Stimulated activated CD8-positive, alpha-beta memory T cell treated with anti-CD3 and anti-CD28 coated beads, Interleukin-2, amount 100 ng/mL, for 1 hour (primary cell): ENCODE measurements at places on chromosomes 7 and 10.

- DNase-seq: no peak
Measured at GRCh38 chr10:127926455-127926854, 19.6 kb downstream of the PTPRE start.

- DNase-seq: no peak
Measured at GRCh38 chr10:97197030-97197500, 11.3 kb upstream of the SLIT1 start.

DNA sequence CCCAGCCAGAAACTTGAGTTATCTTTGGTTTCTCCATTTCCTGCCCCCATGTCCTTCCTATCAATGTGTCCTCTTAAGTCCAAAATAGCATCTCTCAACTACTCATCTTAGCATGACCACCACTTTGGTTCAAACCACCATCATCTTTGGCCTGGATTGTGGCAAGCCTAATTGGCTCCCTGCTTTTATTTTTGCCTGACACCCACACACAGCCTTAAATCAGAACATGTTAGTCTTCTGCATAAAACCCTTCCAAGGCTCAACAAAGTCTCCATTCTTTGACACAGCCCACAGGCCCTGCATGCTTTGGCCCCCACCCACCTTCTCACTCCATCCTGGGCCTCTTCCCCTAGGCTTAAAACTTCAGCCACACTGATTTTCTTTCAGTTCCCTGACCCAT, 2.0 kb upstream of the TSPAN14 start:
- no peak for DNase-seq

DNA sequence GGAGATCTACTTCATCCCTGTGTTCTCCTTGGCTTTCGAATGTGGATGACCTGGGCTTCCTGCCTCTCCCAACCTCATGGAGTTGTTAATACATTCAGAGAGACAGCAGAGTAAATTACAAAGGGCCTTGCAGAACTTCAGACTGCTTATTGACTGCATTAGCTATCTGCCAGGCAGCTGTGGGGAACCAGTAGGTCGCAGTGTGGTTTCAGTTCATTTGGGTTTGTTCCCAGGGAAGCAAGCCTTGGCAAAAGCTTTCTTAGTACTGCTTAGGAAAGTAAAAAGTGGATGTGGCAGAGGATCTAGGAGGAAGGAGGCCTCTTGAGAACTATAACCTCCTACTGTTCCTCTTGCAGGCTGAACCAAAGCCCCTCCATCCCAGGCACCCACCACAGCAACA, 9.2 kb downstream of the NPFFR1 start:
- DNase-seq: no peak

- DNase-seq: no peak
Measured at GRCh38 chr7:11228515-11228914, 254.8 kb downstream of the PHF14 start.

DNA sequence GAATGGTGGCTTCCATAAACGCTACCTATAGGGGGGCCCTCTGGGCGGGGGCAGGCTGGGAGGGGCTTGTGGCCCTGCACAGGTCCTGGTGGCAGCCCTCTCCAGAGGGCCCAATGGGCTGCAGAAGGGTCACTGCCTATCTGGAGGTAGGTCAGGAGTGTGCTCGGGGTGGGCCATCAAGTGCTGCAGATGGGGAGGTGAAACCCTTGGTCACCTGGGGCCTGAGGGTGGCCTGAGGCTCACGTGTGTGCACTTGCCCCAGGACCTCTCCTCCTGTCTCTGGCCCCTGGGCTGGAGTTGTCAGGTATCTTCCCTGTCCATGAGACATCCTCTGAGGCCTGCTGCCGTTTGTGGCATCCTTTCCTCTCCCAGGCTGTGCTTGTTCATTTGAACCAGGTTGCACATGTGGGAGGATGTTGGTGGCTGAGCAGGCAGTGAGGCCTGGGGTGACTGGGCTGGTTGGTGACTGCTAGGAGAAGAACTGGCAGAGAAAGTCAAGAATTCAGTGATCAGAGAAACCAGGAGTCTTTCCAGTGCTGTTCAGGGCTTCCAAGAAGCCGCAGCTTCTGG, 21.1 kb upstream of the SH2D4B start:
- no peak for DNase-seq

DNA sequence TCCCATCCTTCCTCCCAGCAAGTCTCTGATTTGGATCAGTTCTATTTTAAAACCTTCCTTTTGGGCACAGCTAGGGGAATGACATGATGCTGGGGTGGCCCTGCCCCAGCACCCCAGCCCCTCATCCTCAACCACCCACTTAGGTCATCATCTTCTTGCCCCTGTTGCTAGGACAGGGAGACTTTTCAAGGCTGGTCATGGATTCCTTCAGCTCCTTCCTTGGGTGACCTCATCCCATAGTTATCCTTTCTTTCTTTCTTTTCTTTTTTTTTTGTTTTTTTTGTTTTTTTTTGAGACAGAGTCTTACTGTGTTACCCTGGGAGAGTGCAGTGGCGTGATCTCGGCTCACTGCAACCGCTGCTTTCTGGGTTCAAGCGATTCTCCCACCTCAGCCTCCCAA, 127.2 kb downstream of the WDFY4 start:
- DNase-seq: no peak

GRCh38 chr7:41207141-41207540, 495.7 kb downstream of the INHBA start:
- DNase-seq: no peak

DNA sequence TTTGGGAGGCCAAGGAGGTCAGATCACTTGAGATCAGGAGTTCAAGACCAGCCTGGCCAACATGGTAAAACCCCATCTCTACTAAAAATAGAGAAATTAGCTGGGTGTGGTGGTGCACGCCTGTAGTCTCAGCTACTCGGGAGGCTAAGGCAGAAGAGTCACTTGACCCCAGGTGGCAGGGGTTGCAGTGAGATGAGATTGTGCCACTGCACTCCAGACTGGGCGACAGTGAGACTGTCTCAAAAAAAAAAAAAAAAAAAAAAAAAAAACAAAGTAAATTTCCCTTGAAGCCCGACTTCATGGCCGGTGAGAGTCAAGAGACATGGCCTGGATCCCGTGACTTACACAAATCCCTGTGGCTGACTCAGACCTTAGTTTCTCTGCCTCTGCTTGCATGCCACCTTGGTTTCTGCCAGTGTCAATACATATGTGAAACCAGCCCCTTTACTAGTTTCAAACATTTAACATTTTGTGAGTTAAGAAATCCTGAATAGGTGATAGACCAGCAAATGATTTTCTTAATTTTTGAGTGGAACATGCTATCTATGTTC, 62.8 kb downstream of the ZEB1 start:
- DNase-seq: no peak

DNA sequence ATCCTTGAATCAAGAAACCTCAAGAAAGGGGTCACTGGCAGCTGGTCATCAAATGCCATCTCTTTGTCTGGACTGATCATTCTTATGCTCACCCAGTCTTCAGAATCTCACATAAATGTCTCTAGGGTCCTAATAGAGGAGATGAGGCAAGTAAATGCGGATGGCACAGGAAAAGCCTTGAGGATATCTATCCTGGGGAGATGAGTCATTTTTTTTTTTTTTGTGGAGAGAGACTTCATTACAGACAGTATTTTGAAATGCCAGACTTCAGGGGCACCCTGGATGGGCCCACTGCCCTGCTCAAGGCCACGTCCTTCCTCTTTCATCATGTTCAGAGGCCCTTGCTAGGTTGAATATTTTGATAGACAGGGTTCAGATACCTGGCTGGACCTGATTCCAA, 19.5 kb upstream of the PLPP4 start:
- no peak for DNase-seq

DNA sequence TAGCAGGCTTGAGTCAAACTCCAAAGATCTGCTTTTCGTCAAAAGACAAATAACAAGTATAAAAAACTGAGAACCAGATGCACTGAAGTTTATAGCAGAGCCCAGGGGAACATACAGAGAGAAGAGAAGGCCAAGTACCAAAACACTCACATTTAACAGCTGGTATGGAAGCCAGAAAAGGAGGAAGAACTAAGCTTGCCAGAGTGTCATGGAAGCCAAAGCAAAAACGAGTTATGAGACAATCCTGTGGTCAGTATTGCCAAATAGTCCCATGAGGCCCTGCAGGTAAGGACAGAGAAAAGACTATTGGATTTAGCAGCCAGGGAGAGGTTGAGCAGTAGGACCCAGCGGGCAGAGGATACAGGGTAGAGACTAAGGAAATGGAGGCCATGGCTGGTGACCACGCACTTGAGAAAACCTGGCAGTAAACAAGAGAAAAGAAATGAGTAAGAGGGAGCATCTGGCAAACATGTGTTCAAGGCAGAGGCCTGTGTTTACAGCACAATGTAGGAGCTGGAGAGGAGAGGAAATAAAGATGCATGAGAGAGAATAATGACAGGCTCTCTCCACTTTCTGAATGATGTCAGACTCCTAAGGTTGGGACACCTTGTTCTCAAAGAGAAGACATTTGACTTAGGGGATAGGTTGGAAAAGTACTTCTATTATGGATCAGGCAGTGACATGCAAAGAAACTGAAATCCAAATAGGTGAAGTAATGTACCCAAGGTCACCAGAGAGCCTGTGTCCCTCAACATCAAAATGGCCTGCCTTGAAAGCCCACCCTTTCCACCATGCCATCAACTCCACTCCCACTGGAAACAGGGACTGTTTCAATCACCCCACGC, 9.1 kb downstream of the CREB3L2 start:
- DNase-seq: no peak

GRCh38 chr10:80356563-80356988, at the start of the genes DYDC1 and DYDC2:
Gene DYDC1 (minus strand): TSS chr10:80356755. CDS start chr10:80352601, 4,154 bp downstream.
Gene DYDC2 (plus strand): TSS chr10:80356781. CDS start chr10:80362444, 5,663 bp downstream.
- DNase-seq: no peak

- DNase-seq: no peak
Measured at GRCh38 chr10:4983615-4984216, 19.9 kb downstream of the AKR1C2 start.

DNA sequence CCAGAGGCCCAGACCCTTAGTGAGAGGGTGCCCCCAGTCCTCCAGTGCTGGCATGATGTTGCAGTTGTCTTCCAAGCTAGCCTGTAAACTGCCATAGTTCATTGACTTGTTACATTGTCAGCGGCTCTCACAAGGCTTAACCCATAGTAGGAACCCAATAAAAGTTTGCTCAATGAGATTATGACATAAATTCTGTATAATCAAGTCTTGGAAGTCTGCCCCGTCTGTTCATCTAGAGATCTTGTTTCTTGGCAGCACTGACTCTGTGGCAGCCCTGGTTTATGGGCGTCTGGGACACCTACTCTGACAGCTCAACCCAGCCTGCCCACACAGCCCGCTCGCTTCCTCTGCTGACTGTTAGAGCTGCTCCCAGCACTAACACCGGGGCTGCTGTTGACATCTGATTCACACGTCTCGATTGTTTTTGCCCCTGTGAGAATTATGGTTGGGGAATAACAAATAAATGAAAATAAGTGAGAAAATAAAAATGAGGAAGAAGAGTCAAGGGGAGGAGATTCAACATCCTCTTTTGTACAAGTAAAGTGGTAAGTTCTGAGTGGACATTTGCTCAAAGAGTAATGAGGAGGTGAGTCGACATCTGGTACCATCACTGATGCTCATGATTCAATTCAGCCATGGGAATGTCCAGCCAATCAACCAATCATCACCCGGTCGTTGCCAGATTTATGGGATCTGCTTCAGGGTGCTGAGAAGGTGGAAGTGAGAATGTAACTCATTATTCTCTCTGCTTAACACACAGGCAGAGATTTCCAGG, 160.8 kb downstream of the SPAG6 start:
- peak; percentile 34 for DNase-seq

GRCh38 chr7:70177166-70177565, 578.9 kb downstream of the AUTS2 start:
- no peak for DNase-seq

DNA sequence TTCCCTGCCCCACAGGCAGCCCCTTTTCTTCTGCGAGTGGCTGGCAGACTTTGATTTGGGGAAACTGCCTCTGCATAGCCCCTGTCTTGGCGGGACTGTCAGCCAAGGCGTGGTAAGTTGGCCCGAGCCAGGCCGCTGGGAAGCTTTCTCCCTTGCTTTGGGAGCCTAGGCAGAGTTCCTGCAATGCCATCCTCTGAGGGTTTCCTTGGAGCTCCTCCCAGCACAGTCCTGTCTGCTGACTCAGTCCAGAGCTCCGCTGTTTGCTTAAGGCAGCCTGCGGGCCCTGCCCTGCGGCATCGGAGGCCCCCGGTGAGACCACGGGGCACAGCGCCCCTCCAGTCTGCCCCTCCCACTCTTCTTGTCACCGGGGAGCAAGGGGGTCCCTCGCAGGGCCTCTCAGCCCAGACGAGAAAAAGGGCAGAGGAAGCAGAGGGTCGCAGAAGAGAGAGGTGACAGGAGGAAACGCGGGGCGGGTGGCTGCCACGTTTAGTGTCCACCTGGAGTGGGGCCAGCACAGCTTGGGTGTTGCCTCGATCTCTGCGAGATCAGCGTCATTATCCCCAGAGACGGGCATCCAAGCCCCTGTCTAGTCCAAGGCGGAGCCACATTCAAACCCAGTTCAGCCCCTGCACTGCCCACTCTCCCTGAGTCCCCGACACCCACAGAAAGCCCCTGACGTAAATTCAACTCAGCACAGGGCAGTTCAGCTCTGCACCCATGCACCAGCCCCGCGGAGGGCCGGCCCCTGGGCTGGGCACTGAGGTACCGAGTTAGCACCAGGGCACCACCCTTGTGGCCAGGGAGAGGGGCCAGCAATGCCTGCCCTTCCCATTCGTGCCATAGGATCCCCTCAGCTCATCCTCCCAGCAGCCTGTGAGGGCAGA, 59.0 kb upstream of the CHST15 start:
- DNase-seq: no peak

GRCh38 chr7:6092953-6093354, 61.8 kb downstream of the ANKRD61 start:
- no peak for DNase-seq
